SHP77 treated with DMSO at 0.1 percent for 48 hours (cell line): ENCODE measurements at places on chromosomes 4 and X.

- no peak for DNase-seq
Observed at GRCh38 chr4:40241941-40242340, 45.1 kb downstream of the RHOH start.

GRCh38 chr4:55397126-55397436, 1.3 kb downstream of the TMEM165 start:
- DNase-seq: no peak

DNA sequence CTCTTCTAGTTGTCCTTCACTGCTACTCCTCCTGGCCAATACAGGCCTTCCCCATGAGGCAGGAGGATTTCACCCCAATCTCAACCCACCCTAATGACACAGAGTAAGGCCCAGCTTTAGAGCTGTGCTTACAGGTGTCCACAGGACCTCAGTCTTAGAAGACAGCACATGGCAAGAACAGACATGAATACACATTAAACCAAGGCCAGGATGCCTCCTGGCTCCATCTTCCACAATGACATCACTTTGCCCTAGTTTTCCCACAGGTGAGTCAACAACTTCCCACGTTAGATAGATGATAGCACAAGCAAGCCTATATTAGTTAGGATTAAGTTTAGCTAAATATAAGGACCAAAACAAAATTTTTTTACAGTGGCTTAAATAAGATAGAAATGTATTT, 63.8 kb upstream of the NOCT start:
- DNase-seq: no peak

DNA sequence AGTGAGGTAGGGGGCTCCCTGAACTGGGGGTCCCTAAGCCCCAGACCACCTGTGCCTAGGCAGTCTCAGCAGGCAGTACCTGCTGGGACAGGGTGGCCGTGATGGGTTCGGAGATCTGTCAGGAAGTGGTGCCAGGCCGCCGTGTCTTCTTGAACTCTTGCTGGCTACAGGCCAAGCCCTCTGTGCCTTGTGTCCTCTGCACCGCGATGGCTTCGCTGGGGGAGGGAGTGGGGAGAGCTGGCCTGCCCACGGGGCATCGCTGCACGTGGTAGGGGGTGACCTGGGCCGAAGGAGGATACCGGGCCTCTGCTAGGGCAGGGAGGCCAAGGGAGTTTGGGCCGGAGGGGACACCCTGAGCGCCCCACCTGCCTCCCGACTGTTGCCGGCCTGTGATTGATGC, 96.7 kb upstream of the NKX1-1 start:
- no peak for DNase-seq

GRCh38 chrX:2829469-2830246, 928 bp downstream of the GYG2 start:
- no peak for DNase-seq
